Naive thymus-derived CD8-positive, alpha-beta T cell (primary cell): ENCODE measurements at places on chromosomes 1 and 21.

- DNase-seq = no peak
Measured at GRCh38 chr1:66262208-66262963, 271.6 kb upstream of the SGIP1 start.

- DNase-seq = no peak
Measured at GRCh38 chr1:41497056-41497440, 12.6 kb upstream of the EDN2 start.

GRCh38 chr1:25451908-25452307 lies 21.2 kb downstream of the MACO1 start:
- DNase-seq = no peak

DNA sequence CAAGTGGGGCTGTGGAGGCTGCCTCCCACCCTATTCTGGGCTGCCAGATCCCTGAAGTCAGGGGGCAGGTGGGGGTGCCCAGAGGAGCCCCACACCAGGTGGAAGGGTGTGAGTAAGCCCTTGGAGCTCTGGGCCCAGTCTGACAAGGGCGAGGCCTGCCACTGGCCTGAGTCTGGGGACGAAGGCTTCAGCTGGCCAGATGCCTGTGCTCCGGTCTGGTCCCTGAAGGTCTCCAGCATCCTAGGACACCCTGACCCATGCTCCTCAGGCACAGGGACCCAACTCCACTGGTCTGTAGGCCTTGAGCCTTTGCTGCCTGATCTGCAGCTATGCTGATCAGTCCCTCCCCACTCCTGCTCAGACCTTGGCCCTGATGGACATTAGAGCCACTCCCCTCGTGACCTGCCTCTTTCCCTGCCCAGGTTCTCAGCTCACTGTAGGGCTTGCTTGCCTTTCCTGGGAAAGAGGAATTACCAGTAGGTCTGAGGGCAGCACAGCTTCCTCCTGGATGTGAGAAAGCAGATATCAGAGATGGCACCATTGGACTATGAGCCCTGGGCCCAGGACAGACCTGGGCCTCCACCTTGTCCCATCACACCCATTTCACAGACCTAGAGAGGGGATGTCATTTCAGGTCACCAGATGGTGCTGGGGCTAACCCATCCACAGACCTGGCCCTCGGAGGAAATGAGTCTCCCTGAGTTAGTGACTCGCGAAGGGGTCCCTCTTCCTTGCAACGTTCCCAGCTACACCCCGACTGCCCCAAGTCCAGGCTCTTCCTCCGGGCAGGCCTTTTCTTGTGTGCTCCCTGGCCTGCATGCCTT lies 32.8 kb upstream of the CSF3R start:
- DNase-seq = no peak

DNA sequence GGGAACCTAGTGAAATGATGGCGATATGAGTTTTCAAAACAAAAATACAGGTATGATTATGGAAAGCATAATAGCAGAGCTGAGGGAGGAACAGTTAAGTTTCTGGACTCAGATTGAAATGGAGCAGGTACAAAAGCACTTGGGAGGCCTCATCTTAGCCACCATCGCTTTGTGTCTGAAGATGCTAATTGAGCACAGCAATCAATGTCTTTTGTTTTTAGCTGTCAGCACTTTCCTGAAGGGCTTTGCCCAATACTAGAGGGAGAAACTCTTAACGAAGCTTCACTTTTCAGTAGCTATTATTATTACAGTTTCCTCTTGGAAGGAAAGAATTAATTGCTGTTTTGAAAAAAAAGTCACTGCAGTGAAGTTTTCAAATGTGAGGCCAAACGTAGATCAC lies 348.7 kb downstream of the RWDD3 start:
- no peak for DNase-seq
